ENCODE measurements at places on chromosomes 12 and 14. TPM values are rescaled to one million over a fixed set of nuclear protein-coding genes. Genes with fewer than 3 reads are reported as not detected.

- no peaks in the 10 kb centered on the region for H3K36me3 ChIP-seq
- H3K27me3 ChIP-seq: peaks cover 6% of the 10 kb centered on the region
- no peak overlapping the region for H3K27ac ChIP-seq
- no peaks in the 10 kb centered on the region for H3K4me1 ChIP-seq
- DNase-seq: no peak
- no peak overlapping the region for H3K4me3 ChIP-seq
Measured at GRCh38 chr12:5166976-5167375, 123.3 kb downstream of the KCNA5 start.

GRCh38 chr12:26473291-26473690, 277.9 kb downstream of the SSPN start:
- no peak overlapping the region for H3K27ac ChIP-seq
- H3K4me3 ChIP-seq: no peak overlapping the region
- DNase-seq: no peak
- no peaks in the 10 kb centered on the region for H3K36me3 ChIP-seq
- no peaks in the 10 kb centered on the region for H3K4me1 ChIP-seq

DNA sequence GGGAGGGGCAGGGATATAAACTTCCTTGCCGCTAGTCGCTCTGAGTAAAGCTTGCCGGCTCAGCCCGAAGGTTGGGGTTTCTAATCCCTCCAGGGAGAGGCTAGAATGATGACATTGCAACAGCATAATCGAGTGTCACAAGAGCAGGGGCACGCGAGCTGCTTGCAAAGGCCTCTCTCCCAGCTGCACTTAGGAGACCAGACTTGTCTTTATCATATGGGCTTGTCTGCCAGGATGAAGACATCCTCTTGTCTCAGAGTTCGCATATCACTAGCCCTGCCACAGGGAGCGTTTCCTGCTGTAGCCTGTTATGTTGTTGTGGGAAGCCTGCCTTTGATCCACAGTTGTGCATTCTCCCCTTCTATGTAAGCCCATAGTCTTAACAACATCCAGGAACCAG, 180.0 kb downstream of the ESR2 start:
- no peak for DNase-seq
- no peak overlapping the region for H3K27ac ChIP-seq
- peaks cover 63% of the 10 kb centered on the region for H3K36me3 ChIP-seq
- H3K4me3 ChIP-seq: no peak overlapping the region
- H3K4me1 ChIP-seq: no peaks in the 10 kb centered on the region

The BAZ2A gene
- total RNA-seq: 112 TPM

The RNFT2 gene
- total RNA-seq: 3.3 TPM

The LRFN5 gene
- 1.3 TPM for total RNA-seq

Data from lower lobe of right lung (tissue), 2 donors.